ENCODE measurements at places on chromosomes 6 and 20.

- DNase-seq, result no peak
Observed at GRCh38 chr6:85118233-85118632, 331.6 kb upstream of the NT5E start.

DNA sequence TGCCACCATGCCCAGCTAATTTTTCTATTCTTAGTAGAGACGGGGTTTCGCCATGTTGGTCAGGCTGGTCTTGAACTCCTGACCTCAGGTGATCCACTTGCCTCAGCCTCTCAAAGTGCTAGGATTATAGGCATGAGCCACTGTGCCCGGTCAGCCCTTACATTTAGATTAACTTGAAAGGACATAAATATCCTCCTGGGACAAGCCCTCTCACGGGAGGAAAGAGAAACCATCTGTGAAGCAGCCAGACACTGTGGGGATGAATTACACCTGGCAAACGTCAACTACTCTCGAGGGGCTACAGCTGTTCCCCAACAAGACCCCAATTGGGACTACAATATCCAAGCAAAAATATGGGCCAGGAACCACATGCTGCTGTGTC is 32.7 kb upstream of the SAMHD1 start:
- no peak for DNase-seq

DNA sequence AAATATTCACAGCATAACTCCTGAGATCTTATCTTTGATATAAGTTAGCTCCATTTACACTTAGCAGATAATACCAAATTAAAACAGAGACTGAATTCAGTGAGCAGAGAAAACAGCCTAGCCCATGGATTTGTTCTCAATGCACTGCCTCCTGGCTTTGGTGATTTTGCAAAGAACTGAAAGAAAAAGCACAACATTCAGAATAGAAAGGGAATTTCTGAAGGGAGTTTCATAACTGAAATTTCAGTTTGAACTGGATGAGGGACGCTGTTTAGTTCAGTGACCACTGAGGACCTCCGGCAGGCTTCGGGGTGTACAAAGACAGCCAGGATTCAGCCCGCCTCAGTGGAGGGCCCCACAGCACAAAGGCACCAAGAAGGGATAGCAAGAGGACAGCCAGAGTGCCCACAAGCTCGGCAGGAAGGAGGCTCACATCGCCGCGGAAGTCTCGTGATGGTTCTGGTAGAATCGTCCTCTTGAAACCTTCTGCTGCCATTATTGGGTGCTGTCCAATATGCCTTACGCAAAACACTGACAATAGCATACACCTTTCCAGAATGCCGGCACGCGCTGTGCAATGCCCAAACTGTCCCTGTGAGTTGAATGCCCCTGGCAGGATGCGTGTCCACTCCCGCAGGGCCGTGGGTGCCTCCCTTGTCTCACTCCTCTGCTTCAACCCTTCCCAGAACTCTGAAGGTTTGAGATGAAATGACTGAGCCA is 9.7 kb upstream of the IRF4 start:
- no peak for DNase-seq

DNA sequence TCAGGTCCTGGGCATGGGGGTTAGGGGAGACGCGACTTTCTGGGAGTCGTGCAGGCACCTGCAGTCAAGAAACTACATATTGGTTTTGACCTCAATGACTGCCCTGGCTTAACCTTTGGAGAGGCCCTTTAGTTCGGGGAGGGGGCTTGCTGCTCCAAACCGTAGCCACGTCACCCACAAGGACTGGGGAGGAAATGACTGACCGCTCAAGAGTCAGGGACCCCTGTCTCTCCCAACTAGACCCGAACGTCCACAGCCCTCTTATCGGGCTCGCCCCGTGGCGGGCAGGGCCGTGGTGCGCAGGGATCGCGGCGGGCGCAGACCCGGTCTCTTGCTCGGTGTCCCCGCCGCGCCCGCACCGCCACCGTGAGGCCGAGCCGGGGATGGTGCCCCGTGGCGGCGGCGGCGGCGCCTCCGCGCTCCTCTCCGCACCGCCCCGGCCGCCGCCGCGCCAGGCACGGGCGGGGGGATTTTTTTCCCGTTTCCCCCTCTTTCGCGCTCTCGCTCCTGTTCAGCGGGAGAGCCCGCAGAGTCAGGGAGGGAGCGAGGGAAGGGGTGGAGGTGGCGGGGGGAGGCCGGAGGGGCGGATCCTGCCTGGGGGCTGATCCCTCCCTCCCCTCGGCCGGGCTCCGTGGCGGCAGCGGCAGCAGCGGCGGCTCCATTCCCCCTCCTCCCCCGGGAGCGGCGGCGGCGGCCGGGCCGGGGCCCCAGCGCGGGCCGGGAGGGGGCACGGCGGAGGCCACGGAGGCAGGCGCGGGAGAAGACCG is at the start of gene BRPF3:
Gene BRPF3 (plus strand): TSS at position 632 of the 767 bp plus-strand sequence. CDS start 3,579 bp downstream, outside the sequence.
- no peak for DNase-seq

DNA sequence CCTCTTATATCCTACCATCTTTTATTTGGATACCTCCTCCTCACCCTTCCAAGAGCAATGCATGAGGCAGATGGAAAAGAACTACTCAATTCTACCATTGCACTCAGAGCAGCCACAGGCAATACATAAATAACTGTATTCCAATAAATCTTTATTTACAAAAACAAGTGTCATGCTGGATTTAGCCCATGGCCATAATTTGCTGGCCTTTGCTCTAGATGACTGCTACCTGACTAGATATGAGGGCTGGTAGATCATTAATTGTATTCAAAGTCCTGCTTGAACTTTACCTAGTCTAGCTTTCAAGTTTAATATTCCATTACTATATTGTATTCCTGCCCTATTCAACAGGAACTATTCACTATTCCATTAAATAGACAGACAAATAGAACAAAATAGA is 37.1 kb downstream of the AFG1L start:
- DNase-seq, result no peak

DNA sequence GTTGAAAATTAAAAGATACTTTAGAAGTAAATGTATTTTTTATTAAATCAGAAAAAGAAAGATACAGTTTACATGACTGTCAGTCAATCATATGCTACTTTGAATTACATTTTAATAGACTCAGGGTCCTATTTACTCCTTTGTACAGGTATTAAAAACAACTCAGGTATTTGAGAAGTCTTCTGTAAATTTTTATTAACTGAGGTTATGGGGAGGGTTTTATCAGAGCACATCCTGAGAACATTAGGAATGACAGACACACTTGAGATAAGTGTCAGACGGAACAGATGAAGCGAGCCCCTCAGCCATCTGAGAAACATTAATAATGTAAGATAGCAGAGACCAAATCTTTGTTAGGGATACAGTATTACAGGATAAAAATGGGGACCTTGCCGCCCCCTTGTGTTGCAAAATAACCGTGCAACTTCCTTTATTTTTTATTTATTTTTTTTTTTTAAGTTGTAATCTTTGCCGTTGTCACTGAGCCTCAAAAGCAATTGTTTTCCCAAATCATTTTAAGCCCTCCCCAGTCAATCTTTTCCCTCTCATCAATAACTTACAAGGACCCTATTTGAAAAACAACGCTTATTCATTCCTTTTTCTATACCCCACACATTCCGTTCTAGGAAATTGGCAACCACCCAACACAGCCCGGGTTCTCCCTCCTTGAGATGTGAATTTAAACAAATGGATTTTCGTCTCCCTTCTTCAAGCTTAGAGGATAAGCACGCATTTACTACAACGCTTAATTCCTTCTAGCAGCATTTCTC is 126.7 kb downstream of the BCAS1 start:
- DNase-seq, result no peak

GRCh38 chr20:18055261-18055660 is 2.5 kb downstream of the OVOL2 start:
- DNase-seq, result no peak

GRCh38 chr6:42322676-42323075 is 105.0 kb upstream of the MRPS10 start:
- no peak for DNase-seq
